NCI-H2081 treated with DMSO at 0.1 percent for 48 hours (cell line): ENCODE measurements at places on chromosomes 16 and 17.

DNA sequence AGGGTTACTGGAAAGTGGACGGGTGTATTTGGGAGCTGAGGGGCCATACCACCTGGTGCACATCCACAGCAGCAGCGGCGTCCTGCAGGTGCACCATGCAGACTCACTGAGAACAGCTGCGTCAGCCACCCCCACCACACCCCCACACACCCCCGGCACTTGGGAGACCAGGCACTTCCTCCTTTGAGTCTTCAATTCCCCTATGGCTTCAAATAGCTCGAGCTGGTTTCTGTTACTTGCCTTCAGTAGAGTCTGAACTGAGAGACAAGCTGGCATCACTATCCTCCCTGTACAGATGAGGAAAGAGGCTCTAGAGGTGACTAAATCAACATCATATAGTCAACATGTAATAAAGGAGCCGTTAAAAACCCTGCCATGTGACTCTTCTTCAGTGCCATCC lies 15.4 kb downstream of the CUEDC1 start:
- DNase-seq: peak; percentile 53

DNA sequence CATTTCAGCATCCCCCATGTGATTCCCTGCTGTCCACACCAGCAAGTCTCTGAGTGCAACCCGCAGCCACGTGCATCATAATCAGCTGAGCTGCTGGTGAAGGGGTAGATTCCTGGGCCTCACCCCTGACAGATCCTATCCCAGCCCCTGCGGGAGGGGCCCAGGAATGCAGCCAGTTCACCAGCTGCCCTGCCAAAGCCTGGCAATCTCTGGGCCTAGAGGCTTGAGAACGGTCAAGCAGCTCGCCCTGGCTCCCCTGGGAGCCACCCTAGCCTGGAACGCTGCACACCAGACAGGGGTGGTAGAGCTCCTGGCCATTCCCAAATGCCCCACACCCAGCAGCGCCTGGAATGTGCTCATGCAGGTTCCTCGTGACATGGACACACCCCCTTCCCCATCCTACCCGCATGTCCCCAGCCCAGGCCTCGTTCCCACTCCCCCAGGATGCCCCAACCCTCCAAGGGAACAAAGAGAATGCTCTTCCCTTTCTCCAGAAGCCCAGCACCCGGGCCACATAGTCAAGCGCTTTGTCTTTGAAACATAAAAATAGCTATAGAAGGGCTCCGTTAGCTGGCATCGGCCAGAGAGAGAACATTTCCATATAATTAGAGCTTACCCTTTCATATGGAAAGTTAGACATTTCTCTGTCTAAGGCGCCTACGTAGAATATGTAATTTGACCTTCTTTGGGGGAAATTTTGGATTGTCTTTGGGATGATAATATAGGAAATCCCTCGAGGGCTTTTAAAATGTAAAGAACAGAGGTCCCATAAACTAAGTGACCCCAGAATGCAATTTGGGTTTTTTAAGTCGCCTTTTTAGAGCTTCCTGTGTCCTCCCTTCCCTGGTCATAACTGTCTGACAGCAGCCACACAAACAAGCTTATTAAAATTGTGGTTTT lies 3.4 kb downstream of the CEP295NL start:
- DNase-seq: no peak

DNA sequence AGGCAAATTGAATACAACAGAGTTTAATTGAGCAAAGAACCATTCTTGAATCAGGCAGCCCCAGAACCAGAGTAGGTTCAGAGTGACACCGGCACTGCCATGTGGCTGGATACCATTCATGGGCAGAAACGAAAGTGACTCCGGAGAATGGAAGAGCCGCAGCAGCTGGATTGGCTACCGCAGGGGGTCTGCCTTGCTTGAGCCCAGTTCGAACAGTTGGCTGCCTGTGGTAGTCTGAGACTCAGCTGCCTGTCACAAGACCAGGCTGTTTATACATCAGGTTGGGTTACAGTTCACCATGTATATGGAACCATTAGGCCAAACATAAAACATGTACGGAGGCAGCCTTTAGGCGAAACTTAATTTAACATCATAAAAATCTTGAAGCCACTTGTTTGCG lies 205.2 kb upstream of the CHMP6 start:
- DNase-seq: no peak

- no peak for DNase-seq
Observed at GRCh38 chr17:61733021-61733420, 130.3 kb downstream of the BRIP1 start.

DNA sequence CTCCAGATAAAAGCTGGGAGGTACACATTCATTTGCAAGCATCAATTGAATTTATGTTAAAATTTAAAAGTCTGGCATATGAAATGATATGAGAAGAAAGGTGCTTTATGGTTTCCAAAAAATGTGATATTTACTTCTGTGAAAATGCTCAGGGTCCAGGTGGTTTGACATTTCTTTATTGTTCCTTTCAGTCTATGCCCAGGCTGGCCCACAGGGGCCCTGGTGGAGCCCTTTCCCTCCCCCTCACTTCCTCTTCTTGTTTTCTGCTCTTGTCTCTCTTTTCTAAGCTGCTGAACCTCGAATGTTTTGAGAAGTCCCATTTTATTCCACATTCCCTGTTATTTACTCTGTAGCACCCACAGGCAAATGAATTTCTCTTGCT lies 127.8 kb downstream of the HS3ST3B1 start:
- no peak for DNase-seq

DNA sequence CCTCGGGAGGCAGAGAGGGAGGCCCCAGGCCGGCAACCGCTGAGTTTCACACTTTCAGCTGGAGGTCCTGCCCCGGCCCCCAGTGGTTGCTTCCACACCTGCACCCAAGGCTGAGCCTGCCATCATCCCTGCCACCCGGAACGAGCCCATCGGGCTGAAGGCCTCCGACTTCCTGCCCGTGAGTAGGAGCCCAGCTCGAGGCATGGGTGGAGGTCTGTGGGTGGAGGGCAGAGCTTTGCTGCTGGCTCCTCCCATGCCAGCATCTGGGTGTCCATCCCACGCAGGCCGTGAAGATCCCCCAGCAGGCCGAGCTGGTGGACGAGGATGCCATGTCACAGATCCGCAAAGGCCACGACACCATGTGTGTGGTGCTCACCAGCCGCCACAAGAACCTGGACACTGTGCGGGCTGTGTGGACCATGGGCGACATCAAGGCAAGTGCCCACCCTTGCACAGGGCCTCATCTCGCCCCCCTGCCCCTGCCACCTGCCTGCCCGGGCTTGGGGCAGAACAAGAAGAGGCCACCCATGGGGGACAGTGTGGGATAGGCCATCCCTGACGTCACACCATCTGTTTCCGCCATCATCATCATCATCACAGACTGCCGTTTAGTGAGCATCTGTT lies 19.6 kb downstream of the KATNB1 start:
- DNase-seq: no peak

- DNase-seq: no peak
Observed at GRCh38 chr16:65959983-65960382, 406.5 kb upstream of the CDH5 start.

DNA sequence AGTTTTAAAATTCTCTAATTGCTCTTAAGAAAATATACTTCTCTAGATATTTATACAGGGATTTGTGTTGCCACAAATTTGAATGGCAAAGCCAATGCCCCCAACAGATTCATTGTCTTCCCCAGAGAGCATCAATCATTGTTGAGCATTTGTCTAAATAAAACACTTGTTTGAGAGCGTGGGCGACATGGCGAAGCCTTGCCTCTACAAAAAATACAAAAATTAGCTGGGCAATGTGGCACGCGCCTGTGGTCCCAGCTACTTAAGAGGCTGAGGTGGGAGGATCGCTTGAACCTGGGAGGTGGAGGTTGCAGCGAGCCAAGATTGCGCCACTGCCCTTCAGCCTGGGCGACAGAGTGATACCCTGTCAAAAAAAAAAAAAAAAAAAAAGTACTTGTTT lies 13.4 kb upstream of the SRSF1 start:
- DNase-seq: no peak
